ENCODE measurements at places on chromosomes 3 and 15. TPM values are rescaled to one million over a fixed set of nuclear protein-coding genes. Genes with fewer than 3 reads are reported as not detected.

GRCh38 chr15:49678655-49679054 lies 57.8 kb downstream of the DTWD1 start:
- no peak for DNase-seq

- DNase-seq: no peak
Observed at GRCh38 chr15:45790325-45790943, 155.6 kb downstream of the SQOR start.

DNA sequence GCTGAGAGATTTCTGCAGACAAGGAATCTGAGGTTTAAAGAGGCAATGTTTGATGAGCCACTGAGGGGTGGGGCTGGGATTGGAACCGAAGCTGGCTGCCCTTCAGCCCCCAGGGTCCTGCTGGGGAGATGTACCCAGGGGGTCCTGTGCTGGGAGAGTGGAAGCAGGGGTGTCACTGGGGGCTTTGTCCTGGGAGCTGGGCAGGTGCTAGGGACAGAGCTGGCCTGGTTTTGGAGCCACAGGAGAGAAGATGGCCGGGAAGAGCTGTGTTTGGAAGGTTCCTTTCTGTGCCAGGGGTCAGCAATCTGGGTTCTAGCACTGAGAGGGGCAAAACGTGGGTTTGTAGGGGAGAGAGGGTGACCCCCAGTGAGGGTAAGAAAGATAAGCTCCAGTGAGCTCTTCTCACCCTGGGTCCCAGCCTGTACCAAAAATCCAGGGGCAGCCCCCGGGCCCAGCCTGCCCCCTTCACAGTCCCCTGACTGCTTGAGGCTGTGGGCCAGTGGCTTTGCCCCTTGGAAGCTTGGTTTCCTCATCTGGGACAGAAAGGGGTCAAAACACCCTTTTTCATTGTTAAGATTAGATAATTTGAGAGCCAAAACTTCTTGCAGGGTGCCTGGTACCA lies 69.6 kb downstream of the SMAD3 start:
- DNase-seq: no peak

DNA sequence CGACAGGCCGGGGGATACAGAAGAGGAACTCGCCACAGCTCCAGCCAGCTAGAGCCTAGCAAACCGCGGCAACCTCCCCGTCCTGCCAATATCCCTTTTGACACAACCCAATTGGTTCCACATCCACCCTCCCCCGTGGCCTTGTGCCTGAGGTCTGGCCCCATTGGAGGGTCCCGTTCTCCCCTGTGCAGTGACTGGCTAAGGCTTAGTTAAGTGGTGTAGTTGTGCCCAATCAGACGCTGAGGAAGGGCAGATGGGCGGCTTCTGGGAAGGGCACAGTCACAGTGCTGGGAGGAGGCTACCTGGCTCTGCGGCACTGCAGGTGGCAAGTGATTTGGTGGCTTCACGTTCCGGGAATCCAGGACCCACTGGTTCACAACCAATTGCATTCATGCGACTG lies 78.6 kb downstream of the SNRK start:
- DNase-seq: no peak

DNA sequence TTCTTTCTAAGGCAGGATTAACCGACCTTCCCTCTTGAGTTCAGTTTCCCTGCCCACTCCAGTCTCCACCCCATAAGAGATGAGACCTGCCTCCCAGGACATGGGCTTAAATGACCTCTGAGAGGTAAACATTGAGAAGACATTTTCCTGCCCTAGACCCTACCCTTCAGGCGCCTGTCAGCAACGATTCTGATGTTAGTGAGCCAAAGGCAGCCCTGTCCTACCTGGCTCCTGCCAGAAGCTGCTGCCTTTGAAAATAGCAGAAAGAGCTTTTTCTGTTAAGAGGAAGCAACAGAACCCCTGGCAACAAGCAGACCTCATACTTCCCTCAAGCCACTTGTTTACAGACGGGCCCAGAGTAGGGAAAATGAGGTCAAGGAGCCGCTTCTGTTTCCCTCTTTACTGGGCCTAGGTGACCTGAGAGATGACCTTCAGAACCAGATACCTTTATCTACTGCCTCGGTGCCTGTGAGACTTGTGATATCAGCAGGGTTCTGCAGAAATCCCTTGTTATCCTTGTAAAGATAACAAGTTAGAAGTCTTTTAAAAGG lies 52.0 kb downstream of the CD200R1L start:
- no peak for DNase-seq

DNA sequence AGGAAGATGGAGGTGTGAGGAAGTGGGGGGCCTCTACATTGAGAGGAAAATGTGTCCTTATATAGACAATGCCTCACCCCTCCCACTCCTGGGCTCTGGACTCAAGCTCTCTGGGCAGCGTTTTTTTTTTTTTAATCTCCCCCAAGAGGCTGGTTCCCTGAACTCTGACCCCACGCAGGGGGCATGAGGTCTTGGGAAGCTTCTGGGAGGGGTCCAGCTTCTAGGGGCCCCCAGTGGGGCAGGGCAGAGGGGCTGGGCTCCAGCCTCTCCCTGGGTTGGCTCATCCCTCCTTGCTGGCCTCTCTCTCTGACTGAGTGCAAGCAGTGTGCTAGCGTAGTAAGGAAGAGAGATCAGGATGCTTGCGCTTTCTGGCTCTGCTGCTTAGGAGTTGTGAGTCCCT lies 101.4 kb upstream of the HACD2 start:
- DNase-seq: no peak

GRCh38 chr3:25748189-25748588 lies 35.1 kb downstream of the NGLY1 start:
- no peak for DNase-seq

DNA sequence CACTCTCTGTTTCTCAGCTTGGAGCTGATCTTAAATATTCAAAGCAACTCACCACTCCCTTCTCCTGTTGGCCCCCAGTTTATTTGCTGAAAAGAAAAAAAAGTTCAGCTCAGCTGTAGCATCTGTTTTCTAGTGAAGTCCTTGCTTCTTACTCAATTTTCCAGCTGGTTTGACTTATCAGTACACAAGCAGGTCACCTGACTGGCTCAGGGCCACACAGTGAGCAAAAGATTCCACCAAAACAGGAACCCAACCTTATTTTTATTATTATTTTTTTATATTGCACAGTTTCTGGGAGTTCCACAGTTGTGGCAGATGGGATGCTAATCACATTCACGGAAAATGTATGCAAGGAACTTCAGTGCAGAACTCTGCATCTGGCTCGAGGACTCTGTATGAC lies 390.7 kb upstream of the RGMA start:
- no peak for DNase-seq

DNA sequence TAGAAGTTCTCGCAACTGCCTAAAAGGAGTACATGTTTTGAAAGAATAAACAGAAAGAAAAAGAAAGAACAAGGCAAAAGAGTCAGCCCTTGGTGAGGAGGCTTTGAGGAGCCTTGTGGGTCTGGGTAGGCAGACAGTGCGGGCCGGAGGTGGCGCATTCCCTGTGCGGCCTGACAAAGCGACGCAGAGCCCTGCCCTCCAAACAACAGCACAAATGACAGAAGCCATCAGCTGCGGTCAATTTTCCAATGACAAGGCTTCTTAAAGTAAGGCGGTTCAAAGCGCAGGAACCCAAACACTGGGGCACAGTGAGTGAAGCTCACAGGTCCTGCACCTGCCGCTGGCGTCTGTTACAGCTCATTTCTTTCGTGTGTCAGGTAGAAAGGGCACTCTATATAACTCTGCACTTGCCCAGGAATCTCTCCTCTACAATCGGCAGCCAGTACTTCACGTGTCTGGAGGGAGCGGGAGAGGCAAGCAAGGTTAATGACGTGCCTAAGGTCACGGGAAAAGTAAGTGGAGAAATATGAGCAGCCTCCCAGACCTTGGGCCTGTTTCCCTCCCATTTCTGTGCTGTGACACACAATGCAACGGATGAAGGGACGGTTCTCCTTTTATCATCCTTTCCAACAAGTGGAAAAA lies 178.1 kb downstream of the OPA1 start:
- DNase-seq: no peak

GRCh38 chr15:38652183-38652794 lies 87.7 kb upstream of the RASGRP1 start:
- DNase-seq: no peak

GRCh38 chr3:29226706-29227105 lies 54.2 kb upstream of the RBMS3 start:
- DNase-seq: no peak

- no peak for DNase-seq
Observed at GRCh38 chr3:105996781-105997180, 128.0 kb upstream of the CBLB start.

DNA sequence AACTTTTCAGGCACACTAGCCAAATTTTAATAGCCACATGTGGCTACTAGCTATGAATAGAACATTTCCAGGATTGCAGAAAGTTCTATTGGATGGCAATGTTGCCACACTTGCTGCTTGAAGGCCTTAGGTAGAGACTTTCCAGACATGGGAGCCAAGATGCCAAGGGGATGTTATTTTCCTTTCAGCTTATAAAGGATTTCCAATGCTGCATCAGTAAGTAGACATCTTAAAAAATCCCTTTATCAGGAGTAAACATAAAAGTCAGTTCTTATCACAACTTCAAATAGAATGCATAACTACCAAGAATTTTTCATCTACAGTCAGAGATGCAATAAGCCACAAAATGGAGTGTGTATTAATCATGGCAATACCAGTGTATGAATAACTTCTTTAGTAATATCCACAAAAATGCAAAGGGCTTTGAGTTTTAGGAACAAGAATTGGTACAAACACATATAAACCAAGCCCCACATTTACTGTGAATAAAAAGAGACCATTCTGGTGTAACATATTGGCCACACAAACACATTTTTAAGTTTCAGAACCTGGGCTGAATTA lies 457.1 kb upstream of the ADAMTS9 start:
- no peak for DNase-seq

- no peak for DNase-seq
Observed at GRCh38 chr3:196659901-196660351, 20.4 kb downstream of the NRROS start.

DNA sequence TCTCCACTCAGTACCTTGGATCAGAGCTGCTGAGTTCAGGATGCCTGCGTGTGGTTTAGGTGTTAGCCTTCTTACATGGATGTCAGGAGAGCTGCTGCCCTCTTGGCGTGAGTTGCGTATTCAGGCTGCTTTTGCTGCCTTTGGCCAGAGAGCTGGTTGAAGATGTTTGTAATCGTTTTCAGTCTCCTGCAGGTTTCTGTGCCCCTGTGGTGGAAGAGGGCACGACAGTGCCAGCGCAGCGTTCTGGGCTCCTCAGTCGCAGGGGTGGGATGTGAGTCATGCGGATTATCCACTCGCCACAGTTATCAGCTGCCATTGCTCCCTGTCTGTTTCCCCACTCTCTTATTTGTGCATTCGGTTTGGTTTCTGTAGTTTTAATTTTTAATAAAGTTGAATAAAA lies 7.0 kb upstream of the PODXL2 start:
- no peak for DNase-seq

DNA sequence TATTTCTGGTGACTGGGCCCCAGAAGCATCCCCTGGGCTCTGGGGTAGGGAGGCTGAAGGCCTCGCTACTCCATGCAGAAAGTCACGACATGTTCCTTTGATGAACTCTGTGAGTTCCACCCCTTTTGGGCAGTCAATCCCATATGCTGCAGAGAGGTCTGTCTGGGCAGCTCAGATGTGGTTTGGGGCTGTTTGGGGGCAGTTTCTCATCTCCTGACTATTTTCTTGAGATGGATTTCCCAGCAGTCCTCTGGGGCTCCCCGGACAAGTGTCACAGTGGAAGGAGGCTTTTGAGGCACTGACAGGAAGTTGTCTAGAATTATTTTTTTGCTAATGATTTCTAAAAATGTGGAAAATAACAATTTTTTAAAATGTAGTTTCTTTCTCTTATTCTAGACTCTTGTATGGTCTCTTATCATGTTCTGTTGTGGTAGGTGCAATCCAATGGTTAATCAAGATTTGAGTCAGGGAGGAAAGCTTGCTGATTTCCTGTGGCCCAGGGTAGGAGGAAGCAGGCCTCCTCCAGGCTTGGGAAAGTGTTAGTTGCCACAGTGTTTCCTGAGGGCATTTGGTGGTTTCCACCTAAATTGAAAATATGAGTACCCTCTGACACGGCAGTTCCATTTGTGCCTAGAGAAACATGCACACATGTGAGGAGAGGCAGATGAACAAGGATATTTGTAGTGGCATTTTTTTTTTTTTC lies 19.9 kb upstream of the TATDN2 start:
- no peak for DNase-seq

DNA sequence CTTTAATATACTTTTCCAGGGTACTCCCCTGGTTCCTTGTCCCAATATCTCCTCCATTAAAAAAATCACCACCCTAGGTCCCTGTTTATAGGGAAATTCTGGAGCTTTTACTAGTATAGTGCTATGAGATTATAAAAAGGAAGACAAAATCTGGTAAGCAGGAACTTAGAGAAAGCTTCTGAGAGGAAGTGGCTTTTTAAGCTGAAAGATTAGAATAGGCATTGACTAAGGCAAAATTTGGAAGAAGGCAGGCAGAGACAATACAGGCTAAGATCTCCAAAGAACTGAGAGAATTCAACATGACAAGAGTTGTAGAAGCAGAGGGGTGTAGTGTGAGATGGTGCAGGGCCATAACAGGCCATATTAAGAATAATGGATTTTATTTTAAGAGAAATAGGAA lies 25.8 kb downstream of the SGO1 start:
- no peak for DNase-seq

DNA sequence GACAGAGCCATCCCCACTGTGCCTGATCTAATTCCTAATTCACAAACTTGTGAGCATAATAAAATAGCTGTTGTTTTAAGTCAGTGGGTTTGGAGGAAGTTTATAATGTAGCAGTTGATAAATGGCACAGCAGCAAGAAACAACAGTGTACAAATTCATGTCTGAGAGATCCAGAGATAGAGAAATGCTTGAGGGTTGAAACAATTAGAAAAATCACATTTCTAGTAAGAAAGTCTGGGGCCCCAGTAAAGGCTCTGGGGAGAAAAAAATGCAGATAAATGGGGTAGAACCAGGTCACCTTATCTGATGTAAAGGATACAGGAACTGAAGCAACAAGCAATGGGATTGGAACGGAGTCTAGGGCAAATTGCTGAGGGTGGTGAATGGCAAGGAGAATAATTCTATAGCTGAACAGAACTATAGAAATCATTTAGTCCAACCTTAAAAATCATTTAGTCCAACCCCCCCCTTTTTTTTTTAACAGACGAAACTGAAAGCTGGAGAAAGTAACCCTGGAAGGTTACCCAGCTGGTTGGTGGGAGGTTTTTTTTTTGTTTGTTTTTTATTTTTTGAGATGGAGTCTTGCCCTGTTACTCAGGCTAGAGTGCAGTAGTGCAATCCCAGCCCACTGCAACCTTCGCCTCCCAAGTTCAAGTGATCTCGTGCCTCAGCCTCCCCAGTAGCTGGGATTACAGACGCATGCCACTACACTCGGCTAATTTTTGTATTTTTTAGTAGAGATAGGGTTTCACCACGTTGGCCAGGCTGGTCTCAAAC lies 14.3 kb upstream of the SHQ1 start:
- DNase-seq: no peak

- DNase-seq: no peak
Observed at GRCh38 chr3:195143221-195143620, 127.7 kb downstream of the XXYLT1 start.

GRCh38 chr3:64441861-64442260 lies 216.6 kb upstream of the PRICKLE2 start:
- DNase-seq: no peak

- no peak for DNase-seq
Observed at GRCh38 chr3:127512256-127512655, 78.3 kb downstream of the TPRA1 start.

GRCh38 chr3:148773805-148774204 lies 53.8 kb upstream of the CPB1 start:
- DNase-seq: no peak

ITGA11 gene
- polyA plus RNA-seq: 2.0 TPM

FHIT gene
- polyA plus RNA-seq: 24.9 TPM

UBXN7 gene
- polyA plus RNA-seq: 34.4 TPM

SHC4 gene
- polyA plus RNA-seq: 3.0 TPM

SYNPR gene
- polyA plus RNA-seq: 0.14 TPM

CELSR3 gene
- 0.74 TPM for polyA plus RNA-seq

AADACL2 gene
- not detected for polyA plus RNA-seq

ISLR2 gene
- polyA plus RNA-seq: 0.75 TPM

AQP9 gene
- 0.08 TPM for polyA plus RNA-seq

ANAPC13 gene
- polyA plus RNA-seq: 161 TPM
